Mammary epithelial cell (primary cell): ENCODE measurements at places on chromosomes 12 and 14.

DNA sequence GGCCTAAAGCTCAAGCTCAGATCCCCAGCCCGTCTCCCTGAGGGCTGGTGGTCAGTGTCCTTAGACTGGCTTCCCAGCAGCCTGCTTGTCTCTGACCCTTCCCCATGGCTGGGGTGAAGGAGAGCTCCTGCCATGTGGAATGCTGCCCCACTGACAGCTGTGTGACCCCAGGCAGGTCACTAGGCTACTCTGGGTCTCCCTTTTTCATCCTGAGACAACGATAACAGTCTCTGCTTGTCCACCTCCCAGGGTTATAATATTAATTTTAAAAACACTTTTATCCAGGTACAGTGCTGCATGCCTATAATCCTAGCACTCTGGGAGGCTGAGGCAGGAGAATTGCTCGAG is 47.3 kb downstream of the SYNE3 start:
- DNase-seq, result no peak

DNA sequence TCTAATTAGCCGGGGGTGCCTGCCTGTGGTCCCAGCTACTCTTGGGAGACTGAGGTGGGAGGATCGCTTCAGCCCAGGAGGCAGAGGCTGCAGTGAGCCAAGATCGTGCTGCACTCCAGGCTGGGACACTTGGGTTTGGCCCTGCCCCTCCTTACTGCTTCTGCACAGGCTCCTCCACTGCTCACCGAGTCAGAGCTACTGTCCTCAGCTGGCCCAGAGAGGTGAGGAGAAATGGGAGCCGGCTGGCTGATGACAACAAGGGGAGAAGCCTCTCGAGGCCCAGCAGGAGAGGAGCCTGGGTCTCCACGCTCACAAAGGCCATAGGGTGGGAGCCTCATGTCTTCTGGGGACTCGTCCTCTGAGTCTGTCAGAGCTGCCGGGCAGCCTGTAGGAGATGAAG is 13.7 kb downstream of the CALCOCO1 start:
- no peak for DNase-seq

GRCh38 chr14:35898217-35898775 is 72.2 kb downstream of the BRMS1L start:
- DNase-seq, result no peak

- DNase-seq, result no peak
Observed at GRCh38 chr12:100187857-100188519, 12.6 kb upstream of the ACTR6 start.

DNA sequence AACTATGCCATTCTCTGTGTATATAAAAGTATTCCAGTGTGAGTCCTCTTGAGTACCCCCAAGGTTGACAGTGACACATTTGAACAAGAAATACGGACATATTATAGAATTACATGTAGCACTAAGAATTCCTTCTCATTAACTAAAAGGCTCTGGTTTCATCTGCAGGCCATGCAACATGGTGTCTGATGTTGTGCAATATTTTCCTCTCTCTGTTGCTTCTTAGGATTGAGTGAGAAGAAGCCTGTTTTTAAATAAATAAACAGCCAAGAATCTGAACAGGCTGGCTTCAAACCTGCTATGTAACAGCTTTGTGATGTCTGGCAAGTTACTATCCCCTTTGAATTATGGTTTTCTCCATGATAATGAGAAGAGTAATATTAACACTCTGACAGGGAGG is 22.2 kb upstream of the CCER1 start:
- DNase-seq, result no peak

DNA sequence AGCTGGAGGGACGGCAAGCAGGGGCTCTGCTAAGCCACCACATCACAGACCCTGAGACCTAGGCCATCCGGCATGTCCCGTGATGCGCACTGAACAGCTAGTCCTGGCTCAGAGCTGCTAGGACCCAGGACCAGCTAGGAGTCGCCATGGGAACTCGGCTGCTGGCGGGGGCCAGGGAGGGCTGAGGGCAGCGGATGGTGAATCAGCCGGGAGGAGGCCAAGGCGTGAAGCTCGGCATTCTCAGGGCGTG is 5.1 kb downstream of the AHNAK2 start:
- DNase-seq, result no peak

DNA sequence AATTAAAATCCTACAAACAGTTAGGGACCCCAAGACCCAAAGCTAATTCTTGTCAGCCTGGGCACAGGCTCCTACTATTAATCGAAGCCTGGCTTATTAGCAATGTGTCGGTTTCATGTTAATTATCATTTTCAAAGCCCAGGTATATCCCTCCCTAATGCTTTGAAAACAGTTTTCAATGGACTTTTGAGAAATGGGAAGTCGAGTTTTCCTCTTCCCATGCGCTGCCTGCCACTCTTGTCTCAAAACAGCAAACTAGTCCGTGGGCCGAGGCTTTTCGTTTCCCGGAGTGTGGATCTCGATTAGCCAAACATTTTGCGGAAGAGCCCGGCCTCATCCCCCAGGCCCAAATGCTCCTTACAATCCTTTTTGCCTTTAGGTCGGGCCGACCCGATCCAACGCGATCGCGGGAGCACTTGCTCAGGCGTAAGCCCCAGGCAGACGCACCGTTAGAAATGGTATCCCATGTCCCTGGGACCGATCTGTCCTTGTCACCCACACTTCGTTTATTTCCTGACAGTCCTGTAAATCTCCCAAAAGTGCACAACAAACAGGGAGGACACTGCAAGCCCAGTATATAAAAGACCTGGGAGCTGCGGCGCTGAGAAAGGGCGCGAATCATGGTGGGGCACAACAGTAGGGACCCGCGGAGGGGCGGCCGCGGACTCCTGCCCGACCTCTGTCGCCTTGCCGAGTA is 1.5 kb downstream of the SIX6 start:
- DNase-seq, result no peak

DNA sequence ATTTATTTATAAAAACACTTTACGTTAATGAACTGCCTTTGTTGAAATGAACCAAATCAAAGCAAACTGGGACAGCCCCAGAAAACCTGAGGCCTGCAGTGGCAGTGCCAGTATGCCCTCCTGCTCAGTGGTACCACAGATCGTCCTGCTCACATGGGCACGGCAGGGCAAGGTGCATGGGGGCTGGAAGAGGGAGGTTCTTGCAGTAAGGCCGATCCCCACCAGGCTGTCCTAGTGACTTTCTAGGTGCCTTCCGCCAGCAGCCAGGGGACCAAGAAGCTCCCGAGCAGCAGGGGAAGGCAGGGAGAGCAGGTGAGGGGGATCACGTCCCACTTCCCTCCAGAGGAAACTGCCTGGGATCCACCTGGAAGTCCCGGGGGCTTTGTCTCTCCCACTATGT is 63.9 kb downstream of the TESC start:
- no peak for DNase-seq

GRCh38 chr14:31205681-31206535 is 1.7 kb downstream of the HECTD1 start:
- DNase-seq, result peak; percentile 36

- DNase-seq, result no peak
Observed at GRCh38 chr14:76926521-76927251, 100.5 kb downstream of the LRRC74A start.

DNA sequence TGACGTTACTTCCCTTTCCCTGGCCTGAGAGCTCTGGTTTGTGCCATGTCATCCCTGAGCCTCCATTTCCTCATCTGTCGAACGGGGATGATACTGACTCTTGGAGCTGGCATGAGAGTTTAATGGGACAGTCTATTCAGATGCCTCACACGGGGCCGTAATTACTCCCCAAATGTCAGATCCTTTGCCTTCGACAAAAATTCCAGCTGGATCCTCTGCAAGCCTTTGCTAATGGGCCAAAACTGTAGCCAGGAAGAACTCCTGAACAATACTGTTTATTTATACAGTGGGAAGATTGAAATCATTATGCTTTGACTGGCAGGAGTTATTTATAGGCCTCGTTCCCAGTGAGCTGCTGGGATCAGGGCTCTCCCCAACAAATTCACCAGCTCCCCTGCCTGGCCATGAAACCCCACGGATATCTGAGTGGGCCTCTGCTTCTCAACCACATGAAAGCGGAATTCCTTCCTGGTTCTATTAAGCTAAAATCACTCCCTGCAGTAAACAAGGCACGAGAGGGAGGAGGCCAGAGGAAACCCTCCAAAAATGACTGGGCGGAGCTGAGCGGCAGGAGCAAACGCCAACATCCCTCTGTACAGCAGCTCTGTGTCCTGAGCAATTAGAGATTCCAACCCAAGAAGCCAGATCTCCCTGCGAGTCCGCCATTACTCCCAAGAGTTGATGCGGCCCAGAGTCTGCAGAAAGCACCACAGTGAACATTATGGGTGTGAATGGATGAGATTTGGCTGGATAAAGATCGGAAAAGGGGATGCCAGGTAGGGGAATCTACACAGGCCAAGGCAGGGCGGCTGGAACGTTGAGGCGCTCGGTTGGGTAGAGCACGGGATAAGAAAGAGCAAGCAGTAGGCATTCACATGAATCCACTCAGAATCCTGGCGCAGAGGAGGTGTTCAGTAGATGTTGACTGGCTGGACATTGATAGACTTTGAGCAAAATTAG is 326.1 kb downstream of the BCL11B start:
- no peak for DNase-seq

- DNase-seq, result no peak
Observed at GRCh38 chr12:13443498-13443897, 247.0 kb downstream of the EMP1 start.

- DNase-seq, result peak; percentile 65
Observed at GRCh38 chr14:105050551-105050897, 14.7 kb downstream of the GPR132 start.

GRCh38 chr12:129961091-129961490 is 57.3 kb upstream of the TMEM132D start:
- no peak for DNase-seq

- DNase-seq, result peak; percentile 85
Observed at GRCh38 chr14:21168055-21168454, 12.2 kb upstream of the OR5AU1 start.

GRCh38 chr12:131192951-131193350 is 239.2 kb downstream of the ADGRD1 start:
- DNase-seq, result no peak

- DNase-seq, result no peak
Observed at GRCh38 chr14:36934304-36934703, 238.1 kb downstream of the SLC25A21 start.

GRCh38 chr12:118418385-118419057 is 42.2 kb downstream of the SUDS3 start:
- DNase-seq, result peak; percentile 64

DNA sequence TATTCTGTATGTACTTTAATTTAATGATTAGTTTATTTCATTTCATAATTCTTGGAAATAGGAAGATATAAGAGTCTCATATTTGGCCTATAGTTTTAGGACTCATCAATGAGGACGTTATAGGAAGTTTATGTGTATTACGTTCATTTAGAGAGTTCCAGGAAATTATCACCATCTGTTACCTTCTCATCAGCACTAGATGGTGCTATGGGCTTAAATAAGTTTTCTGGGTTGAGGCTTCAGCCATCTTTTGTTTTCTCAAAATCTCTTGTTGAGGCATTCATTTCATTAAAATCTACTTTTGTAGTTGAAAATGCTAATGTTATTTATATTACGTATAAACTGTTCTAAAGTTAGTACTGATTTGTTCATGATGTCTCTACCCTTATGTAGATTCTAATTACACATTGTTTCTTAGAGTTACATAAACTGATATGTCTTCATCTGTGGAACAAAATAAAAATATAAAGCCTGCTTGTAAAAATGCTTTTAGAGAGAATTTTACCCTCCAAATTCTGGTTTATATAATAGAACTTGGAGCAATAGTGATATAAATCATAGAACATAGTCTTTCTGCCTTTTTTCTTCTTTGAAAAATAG is 89.2 kb downstream of the CFAP54 start:
- peak; percentile 33 for DNase-seq

- DNase-seq, result no peak
Observed at GRCh38 chr14:20976291-20976690, 13.5 kb upstream of the METTL17 start.

DNA sequence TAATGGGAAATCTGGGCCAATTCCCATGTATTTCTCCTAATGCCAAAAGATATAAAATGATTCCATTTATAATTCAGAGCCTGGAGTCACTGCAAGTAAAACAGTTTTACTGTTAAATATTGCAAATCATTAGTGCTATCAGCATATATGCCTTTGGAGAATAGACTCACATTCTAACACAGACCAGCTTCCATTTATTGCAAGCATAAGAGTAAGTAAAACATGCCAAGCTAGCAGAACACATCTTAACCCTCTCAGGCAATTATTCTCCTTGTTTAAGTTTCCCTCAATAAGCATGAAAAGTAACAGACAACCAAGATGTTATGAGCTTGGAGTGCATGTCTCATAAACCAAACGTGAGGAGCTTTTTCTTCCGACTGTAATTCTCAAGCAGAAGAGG is 173.9 kb upstream of the GRIP1 start:
- no peak for DNase-seq

- DNase-seq, result no peak
Observed at GRCh38 chr12:96371790-96372699, 28.2 kb downstream of the CDK17 start.

DNA sequence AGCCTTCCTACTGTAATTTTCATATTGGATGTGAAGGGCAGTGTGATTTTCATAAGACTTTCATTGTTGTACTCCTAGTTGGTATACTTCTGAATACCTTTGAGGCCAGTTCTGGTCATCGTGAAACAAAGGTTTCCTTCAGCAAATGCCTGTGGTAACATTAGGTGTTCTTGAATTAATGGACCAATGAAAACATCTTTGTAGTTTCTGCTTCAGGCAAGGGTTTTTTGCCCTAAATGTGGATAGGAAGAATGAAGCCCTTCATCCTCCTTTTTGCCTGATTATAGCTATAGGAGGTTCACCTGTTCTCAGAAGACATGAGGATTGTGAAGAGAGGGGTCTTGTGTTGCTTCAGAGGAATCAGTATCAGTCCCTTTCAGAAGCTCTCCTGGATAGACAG is 60.7 kb downstream of the PTPN11 start:
- DNase-seq, result peak; percentile 9

GRCh38 chr12:54368025-54368708 is 3.9 kb upstream of the GPR84 start:
- DNase-seq, result no peak

DNA sequence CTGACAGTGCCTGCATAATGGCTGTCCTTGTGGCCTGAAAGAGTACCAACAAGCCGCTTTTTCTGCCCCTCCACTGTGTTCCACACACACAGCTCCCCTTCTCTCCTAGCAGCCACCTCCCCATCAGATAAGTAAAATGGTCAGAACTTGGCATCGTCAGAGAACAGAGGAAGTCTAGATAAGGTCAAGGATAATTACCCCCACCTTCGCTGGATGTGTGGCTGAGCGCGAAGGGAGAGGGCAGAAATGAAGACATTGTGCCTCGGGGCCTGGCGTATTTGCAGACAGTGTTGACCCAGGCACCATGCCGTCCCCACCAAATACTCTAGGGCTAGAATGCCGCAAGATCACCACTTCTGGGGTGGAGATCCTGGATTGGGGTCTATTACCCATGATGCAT is 30.6 kb downstream of the FBXO21 start:
- DNase-seq, result no peak
